GM12878 (cell line): ENCODE measurements at places on chromosomes 7 and 10. TPM values are rescaled to one million over a fixed set of nuclear protein-coding genes. Genes with fewer than 3 reads are reported as not detected.

GRCh38 chr7:102232611-102233286 is 53.9 kb upstream of the SH2B2 start:
- H3K27me3 ChIP-seq = no peaks in the 10 kb centered on the region
- DNase-seq = no peak
- H3K4me1 ChIP-seq = no peaks in the 10 kb centered on the region
- no peak overlapping the region for H3K27ac ChIP-seq

SVIL gene
- total RNA-seq = 1.5 and 1.9 TPM in 2 replicates

DNA sequence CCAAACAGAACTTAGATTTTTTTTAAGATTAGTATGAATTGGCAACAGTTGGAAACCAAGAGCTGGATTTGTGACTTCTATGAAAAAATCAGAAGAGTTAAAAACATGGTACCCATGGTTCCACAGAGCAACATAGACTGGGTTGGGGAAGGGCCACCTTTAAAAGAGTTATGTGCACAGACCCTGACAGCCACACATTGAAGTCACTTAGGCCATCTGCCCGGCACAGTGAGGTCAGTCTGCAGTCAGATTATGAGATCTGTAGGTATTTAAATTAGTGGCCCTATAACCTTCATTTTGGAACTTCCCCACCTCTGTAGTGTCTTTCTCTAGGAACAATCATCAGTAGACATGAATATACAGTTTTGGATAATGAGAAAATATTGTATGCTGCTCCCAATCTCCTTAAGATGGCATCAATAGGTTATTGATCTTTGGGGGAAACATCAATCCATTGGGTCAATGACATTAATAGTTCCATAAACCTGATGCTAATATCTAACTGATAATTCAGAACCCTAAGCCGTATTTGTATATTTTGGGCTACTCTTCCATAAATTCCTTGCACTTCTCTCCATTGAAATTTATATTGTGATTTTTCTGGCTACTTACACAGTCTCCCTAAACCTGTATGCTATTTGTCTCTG is 7.0 kb downstream of the ANKRD1 start:
- no peaks in the 10 kb centered on the region for H3K36me3 ChIP-seq
- no peak overlapping the region for H3K27ac ChIP-seq
- no peak overlapping the region for H3K4me3 ChIP-seq
- no peaks in the 10 kb centered on the region for H3K4me1 ChIP-seq
- no peaks in the 10 kb centered on the region for H3K27me3 ChIP-seq

DNA sequence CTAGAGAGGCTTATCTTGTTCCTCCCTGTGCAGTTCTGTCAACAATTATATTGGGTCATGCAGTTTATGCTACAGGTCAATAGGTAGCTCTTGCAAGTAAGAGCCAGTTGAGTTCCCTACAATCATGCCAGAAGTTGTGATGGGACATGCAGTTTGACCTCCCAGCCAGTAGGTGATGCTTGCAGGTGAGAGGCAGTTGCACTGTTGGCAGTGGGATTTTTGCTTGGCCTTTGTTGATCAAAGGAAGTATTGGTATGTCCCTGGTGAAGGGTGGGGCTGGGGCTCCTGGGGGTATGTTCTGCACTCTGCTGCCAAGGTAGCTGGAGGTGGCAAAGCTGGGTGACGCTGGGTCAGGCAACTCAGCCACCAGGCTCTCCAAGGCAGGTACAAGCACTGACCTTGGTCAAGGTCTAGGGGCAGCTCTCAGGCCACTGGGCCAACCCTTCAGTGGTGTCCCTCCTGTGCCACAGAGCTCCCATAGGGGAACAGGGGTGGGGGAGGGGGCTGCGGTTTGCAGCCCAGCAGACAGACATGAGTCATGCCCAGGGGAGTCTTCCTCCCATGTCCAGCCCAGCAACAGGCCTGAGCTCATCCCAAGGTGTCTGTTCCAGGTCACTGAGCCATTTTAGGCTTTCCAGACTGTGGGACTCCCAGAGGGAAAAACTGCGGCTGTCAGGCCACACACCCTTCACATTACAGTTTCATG is 43.3 kb downstream of the MEOX2 start:
- no peak overlapping the region for H3K4me3 ChIP-seq
- no peaks in the 10 kb centered on the region for H3K4me1 ChIP-seq
- no peak for DNase-seq

- H3K27me3 ChIP-seq = no peaks in the 10 kb centered on the region
- DNase-seq = no peak
- no peak overlapping the region for H3K4me3 ChIP-seq
- no peaks in the 10 kb centered on the region; the same call in 1 of the 2 replicates for H3K4me1 ChIP-seq
- H3K36me3 ChIP-seq = no peaks in the 10 kb centered on the region
Observed at GRCh38 chr7:131619336-131620305, 63.2 kb upstream of the PODXL start.

USP6NL gene
- 25.0 and 27.7 TPM in 2 replicates for total RNA-seq

TET1 gene
- 1.1 and 1.4 TPM in 2 replicates for total RNA-seq

GRCh38 chr10:6114805-6115341 is 26.0 kb downstream of the RBM17 start:
- H3K4me1 ChIP-seq = no peaks in the 10 kb centered on the region
- no peak for DNase-seq
- H3K27ac ChIP-seq = no peak overlapping the region
- H3K4me3 ChIP-seq = no peak overlapping the region
- H3K36me3 ChIP-seq = peaks cover 17% of the 10 kb centered on the region

H2BK1 gene
- 0.54 TPM in 1 of 2 replicates, not detected in the other for total RNA-seq

GRCh38 chr7:96328016-96328415 is 6.1 kb upstream of the SLC25A13 start:
- H3K4me3 ChIP-seq = no peak overlapping the region
- no peaks in the 10 kb centered on the region for H3K36me3 ChIP-seq
- H3K27ac ChIP-seq = no peak overlapping the region
- DNase-seq = no peak
- H3K4me1 ChIP-seq = no peaks in the 10 kb centered on the region
- H3K27me3 ChIP-seq = no peaks in the 10 kb centered on the region

DNA sequence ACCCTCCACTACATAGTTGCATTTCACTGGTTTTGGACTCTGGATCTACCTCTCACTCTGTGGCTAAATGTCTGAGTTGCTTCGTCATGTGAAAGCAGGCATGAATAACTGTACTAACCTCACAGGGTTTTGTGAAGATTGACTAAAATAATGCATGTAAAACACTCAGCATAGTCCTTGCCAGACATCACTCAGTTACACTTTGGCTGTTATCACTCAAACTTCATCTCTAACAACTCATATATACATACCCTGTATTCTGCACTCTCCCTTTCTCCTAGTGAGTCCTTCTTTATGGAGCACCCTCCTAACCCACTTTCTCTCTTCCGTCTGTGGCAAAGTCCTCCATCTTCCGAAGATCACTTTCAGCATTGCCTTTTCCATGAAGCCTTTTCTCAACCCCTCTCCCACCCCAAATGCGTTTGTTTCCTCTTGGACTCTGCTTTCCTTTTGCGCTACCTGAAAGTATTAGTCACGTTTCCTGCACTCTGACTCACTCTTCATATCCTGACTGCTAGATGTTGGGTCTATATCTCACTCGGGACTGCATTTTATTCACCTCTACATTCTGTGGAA is 72.6 kb downstream of the OSBPL3 start:
- peak overlapping the region; percentile 4; the same call in 1 of the 2 replicates for H3K4me3 ChIP-seq
- peak; percentile 44 for DNase-seq
- peak overlapping the region; percentile 80 for H3K27ac ChIP-seq
- peaks cover 51% of the 10 kb centered on the region for H3K4me1 ChIP-seq
- no peaks in the 10 kb centered on the region for H3K36me3 ChIP-seq

CPEB3 gene
- 1.7 and 2.3 TPM in 2 replicates for total RNA-seq

BICC1 gene
- 0.08 and 0.10 TPM in 2 replicates for total RNA-seq

DNA sequence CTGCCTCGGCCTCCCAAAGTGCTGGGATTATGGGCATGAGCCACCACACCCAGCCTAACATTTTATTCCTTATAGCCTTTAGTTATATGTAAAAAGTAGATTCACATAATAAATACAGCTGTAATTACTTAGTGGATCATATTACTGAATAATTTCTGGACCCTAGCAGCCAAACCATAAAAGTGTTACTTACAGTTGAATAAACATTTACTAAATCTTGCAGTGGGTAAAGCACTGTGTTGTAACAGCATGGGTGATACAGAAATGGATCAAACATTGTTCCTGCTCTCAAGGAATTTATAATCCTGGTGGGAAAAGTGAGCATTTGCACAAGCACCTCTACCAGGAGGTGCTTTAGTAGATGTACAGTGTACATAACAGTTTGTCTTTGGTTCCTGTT is 25.0 kb downstream of the BPGM start:
- H3K27me3 ChIP-seq = no peaks in the 10 kb centered on the region
- no peak overlapping the region for H3K4me3 ChIP-seq
- no peak overlapping the region for H3K27ac ChIP-seq
- no peak for DNase-seq

CFAP43 gene
- not detected in 2 replicates for total RNA-seq

GRCh38 chr7:1844336-1844950 is 174.4 kb downstream of the ELFN1 start:
- H3K27me3 ChIP-seq = no peaks in the 10 kb centered on the region
- H3K4me3 ChIP-seq = no peak overlapping the region
- H3K27ac ChIP-seq = no peak overlapping the region

EPO gene
- 0.16 TPM in 1 of 2 replicates, not detected in the other for total RNA-seq

SLC39A12 gene
- total RNA-seq = 0.64 and 0.67 TPM in 2 replicates

DNA sequence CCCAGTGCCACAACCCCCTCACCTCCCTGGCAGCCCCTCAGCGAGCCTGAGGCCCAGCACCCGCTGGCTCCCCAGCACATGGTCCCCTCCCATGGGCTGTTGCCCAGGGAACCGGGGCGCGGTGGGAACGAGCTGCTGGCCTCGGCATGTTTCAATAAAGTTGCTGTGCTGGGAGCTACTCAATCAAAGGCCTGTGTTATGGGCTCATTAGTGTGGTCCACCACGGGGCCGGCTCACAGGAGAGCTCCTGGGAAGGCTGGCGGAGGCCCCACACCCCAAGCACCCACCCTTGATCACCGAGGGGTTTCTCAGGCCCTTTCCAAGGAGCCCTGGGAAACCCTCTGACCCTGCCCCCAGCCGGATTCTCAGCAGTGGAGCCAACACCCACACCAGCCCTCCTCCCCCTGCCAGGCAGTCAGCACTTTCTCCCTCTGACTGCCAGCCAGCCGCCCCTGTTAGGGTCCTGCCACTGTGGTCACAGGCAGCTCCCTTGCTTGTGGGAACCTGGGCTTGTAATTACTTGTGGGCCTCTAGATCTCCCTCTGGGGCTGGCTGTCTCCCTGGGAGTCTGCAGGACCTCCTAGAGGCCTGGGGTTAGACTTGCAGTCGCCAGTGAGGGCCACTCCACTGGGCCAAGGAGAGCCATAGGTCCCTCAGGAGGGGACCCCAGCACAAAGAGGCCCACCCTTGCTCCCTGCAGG is 24.8 kb upstream of the TRIM8 start:
- H3K4me1 ChIP-seq = 0 out of 2 replicates have a peak, but pooled peaks cover 3% of the 10 kb centered on the region
- H3K27me3 ChIP-seq = no peaks in the 10 kb centered on the region
- no peak overlapping the region for H3K4me3 ChIP-seq
- H3K27ac ChIP-seq = no peak overlapping the region
- H3K36me3 ChIP-seq = peaks cover 5% of the 10 kb centered on the region; the same call in 1 of the 2 replicates

DNA sequence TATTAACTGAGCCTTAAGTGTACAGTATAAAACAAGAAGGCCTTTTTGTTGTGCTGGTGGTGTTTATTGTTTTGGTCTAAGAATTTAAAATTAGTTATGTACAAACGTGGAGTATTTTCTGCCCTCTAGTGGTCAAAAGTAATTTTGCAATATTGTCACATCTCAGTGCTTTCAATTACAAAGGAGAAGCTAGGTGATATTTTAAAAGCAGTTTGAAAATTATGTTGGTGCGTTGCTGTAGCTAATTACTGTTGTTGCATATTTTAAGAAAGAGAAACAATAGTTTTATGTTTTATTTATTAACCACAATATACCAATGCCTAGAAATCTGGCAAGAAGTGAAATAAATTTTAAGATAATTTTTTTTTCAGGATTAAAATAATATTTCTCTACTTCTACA is 11.4 kb downstream of the NPVF start:
- H3K27me3 ChIP-seq = no peaks in the 10 kb centered on the region; the same call in none of the 2 replicates
- no peak overlapping the region for H3K27ac ChIP-seq
- H3K4me3 ChIP-seq = no peak overlapping the region

- H3K27ac ChIP-seq = no peak overlapping the region
- H3K27me3 ChIP-seq = peaks cover 3% of the 10 kb centered on the region
- DNase-seq = no peak
- H3K4me1 ChIP-seq = no peaks in the 10 kb centered on the region; the same call in 1 of the 2 replicates
Observed at GRCh38 chr10:87656431-87657072, 3.1 kb upstream of the PAPSS2 start.
